Left cardiac atrium (tissue), 4 donors: ENCODE measurements at places on chromosomes 12 and 14. TPM values are rescaled to one million over a fixed set of nuclear protein-coding genes. Genes with fewer than 3 reads are reported as not detected.

The CYP46A1 gene
- total RNA-seq: 4.1 TPM

The DPY19L2 gene
- 35.3 TPM for total RNA-seq

The SIRT4 gene
- total RNA-seq: 5.8 TPM

The LBHD2 gene
- total RNA-seq: 0.47 TPM

The PMEL gene
- 0.81 TPM for total RNA-seq

- DNase-seq: no peak
Observed at GRCh38 chr12:9702255-9702654, 30.6 kb downstream of the CLECL1 start.

GRCh38 chr14:77582511-77582910 is 33.9 kb downstream of the SPTLC2 start:
- DNase-seq: no peak

GRCh38 chr14:103260629-103261124 is 73.4 kb upstream of the EIF5 start:
- peak; percentile 67 for DNase-seq

GRCh38 chr12:31119192-31119802 is 45.6 kb downstream of the DDX11 start:
- no peak for DNase-seq

DNA sequence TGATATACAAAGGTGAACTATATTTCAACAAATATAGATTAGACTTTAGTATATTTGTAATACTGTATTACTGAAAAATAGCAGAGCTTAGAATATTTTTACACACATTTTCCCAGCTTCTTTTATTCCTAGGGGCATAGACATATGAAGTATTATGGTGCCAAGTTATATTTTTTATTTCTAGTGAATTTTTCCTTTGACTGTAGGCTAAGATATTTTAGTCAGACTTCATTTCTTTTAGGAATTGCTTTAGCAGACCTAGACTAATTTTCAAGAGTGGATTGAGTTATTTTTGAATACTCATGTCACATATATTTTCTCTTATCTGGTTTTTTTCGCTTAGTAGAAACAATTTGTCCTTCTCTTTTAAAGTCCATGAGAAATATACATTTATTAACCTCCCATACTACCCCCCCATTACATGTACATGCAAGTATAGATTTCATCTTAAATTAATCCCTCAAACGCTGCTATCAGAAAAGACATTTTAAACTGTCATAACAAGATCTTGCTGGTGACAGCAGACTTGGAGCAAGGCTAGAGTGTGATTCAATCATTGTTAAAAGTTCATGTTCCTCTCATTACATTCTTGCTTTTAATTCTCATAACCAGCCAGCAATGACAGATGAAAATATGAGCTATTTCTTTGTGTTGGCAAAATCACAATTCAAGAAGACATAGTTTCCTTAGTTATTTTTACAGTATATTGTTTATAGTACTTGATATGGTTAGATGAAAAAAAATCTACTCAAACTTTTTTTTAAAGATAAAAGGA is 456.1 kb downstream of the AEBP2 start:
- no peak for DNase-seq

DNA sequence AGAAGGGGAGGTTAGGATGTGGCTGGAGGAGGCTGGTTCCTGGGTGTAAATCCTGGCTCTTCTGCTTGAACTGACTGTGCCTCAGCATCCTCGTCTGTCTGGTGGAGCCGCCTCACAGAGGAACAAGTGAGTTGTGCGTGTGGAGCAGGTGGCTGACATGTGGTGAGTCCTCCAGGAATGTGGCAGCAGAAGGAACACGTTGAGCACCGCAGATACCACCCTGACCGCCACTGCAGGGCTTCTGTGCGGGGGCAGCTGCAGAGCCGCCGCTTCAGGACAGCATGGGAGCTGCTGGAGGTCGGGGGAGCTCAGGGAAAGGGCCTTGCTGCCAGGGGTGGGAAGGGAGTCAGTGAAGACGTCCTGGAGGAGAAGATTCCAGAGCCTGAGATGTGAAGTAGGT is 48.9 kb downstream of the TRAF3 start:
- DNase-seq: no peak

- no peak for DNase-seq
Observed at GRCh38 chr14:96889091-96889490, 91.9 kb downstream of the VRK1 start.

DNA sequence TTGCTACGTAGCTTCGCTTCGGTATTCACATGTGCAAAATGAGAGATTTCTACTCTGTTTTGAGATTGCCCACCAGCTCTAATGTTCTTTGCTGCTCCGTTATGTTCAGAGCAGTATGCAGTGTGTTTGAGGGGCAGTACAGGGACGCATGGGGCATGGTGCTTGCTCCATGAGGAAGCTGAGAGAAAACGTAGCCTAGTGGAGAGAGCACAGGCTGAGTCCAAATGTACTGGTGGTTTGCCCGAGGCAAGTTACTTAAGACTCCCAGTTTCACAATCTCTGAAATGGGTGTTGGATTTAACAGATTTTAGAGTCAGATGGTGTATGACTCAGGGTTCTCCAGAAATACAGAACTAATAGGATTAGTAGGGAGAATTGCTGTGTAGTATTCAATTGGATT is 310.5 kb downstream of the ETNK1 start:
- no peak for DNase-seq

- DNase-seq: no peak
Observed at GRCh38 chr12:55762646-55763045, 19.7 kb downstream of the GDF11 start.

DNA sequence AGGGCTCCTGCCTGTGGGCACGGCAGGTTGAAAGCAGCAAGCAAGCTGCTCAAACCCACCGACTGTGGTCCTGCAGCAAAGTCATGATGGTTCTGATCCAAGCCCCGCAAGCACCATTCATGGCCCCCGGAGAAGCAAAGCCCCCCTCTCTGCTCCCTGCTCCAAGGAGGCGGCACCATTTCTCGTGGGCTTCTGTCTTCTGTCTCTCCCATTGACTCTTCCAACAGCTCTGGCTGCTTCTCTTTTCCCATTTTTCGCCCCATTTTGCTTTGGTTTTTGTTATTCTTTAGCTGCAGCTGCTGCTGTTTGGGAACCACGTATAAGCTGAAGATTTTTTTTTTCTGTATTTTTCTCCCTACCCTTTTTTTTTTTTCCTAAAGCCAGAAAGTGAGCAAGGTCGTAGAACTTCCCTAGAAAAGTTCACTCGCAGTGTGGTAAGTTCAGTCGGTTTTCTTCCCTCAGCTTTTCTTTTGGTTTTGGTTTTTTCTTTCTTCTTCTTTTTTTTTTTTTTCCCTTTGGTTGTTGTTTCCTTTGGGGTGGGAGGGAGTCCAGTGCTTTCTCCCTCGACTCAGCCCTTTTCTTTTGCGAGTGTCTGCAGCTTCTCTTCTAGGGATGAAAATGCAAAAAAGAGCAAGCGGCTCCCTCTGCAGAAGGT is 354.1 kb downstream of the DPF3 start:
- no peak for DNase-seq

- DNase-seq: no peak
Observed at GRCh38 chr12:43453761-43454160, 98.2 kb downstream of the ADAMTS20 start.

- peak; percentile 90 for DNase-seq
Observed at GRCh38 chr14:102046337-102047278, 40.2 kb downstream of the HSP90AA1 start.

GRCh38 chr14:100392356-100392755 is 69.2 kb downstream of the SLC25A47 start:
- DNase-seq: no peak

GRCh38 chr14:28570391-28570790 is 196.2 kb upstream of the FOXG1 start:
- DNase-seq: no peak

- DNase-seq: no peak
Observed at GRCh38 chr14:80523518-80524117, 312.3 kb upstream of the DIO2 start.
